Tibial artery (tissue), 4 donors: ENCODE measurements at places on chromosomes 5 and 9.

DNA sequence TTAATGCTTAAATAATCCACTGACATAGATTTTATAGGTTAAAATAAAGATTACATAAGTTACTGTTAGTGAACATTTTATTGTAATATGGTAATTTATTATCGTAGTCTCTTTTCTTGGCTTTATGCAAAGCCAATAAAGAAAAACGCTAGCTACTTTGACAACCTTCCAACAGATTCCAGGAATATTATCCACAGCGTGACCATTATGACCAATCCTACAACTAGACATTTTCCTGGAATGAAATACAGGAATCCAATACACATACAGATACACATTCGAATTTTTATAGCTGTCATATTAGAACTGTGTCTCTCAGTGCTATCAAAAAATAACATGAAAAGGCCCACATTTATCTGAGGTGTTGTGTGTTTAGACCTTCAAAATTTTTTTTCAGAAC lies 13.1 kb downstream of the RPS23 start:
- no peak for DNase-seq

DNA sequence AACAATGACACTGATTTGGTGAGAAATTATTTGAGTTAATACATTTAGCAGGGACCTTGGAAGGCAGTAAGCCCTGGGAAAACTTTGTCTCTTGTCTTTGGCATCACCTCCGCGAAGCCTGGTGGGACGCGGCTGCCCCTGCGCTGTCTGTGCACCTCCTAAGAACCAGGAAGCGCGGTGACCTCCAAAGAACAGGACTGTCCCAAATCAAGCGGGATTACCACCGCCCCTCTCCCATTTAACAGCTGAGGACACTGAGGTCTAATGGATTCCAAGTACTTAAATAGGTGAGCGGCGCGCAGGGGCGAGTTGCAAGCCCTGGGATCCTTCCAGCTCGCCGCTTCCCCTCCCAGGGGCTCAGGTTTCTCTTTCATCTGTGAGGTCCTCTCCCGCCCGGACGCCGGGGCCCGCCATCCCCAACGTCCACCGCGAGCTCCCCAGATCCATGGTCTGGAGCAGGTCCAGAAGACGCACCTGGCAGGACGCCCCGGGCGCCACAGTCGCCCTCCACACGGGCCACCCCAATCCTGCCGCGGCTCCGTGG lies 432 bp downstream of the STARD4 start:
- peak; percentile 70 for DNase-seq

- no peak for DNase-seq
These were observed 40.9 kb downstream of the SVEP1 start for GRCh38 chr9:110538647-110539041.

GRCh38 chr5:76402886-76403765 lies at the start of gene IQGAP2:
Gene IQGAP2, plus strand, starts transcription at chr5:76403285. Its CDS starts 261 bp downstream, at chr5:76403546.
- DNase-seq, result peak; percentile 77

- no peak for DNase-seq
These were observed 39.4 kb downstream of the HOMER1 start for GRCh38 chr5:79474367-79475151.

DNA sequence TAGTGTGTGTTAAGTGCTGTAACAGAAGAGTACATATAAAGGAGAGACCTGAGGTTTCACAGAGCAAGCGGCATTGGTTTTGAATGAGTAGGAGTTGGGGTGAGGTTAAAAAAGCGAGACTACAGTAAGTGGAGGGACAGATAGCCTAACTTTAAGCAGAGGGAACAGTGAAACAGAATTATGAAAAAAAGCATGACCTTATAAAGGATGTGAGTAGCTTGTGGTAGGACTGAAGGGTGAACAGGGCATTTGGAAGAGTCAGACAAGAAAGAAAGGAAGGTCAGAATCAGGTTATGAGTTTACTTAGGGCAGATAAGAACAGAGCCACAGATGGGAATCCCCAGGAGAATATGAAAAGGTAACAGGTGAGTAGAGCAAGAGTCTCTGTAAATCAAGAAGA lies 22.5 kb downstream of the MSANTD3 start:
- DNase-seq, result no peak

- no peak for DNase-seq
These were observed 1.9 kb downstream of the NOP16 start for GRCh38 chr5:176386491-176386890.

- DNase-seq, result no peak
These were observed 18.6 kb downstream of the MED10 start for GRCh38 chr5:6359555-6360322.

GRCh38 chr5:179880848-179881590 lies 22.4 kb upstream of the MRNIP start:
- no peak for DNase-seq

DNA sequence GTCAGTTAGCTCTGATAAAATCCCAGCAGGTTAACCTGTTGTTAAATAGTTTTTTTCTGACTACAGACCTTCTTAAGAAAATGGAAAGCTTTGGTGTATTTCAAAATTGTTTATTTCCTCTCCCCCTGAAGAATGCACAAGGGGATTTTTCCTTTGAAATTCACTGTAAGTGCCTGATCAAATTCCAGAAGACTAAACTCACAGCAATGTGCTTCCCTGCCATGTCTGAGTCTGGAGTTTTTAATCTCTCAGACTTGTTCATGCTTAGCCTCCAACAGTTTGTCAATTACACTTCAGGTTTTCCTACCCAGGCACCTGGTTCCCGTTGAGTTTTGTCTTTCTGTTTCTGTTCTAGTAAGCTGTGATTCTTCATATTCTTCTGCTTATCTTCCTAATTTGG lies 961.6 kb upstream of the CDH18 start:
- DNase-seq, result no peak

DNA sequence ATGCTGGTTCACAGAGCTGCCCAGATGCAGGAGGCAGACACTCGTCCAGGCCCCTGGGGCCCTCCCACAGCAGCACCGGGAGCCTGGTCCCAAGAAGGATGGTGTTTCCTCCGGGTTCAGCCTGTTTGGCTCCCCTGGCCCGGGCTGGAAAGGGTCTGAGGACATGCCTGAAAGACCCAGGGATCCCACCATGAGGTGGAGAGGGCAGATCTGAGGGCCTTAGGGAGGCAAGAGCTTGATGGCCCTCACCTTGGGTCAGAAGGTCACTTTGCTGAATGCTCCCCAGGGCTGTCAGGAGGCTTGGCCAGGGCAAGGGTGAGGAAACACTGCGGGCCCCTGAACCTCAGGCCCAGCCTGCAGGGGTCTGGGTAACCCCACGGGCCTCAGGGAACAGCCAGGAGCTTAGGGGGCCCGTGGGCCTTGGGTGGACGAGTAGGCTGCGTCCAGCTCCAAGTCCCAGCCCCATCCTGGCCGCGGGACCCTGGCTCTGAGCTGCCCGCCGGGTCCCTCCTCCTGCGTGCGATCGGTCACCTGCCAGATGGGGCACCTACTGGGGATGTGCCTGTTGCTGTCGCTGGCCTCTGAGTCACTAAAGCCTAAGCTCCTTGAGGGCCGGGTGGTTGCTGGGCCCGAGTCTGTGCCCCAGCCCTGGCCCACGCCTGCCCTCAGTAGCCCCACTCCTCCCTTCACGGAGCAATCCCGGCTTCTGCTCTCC lies 106.2 kb downstream of the ZNF354C start:
- DNase-seq, result no peak

DNA sequence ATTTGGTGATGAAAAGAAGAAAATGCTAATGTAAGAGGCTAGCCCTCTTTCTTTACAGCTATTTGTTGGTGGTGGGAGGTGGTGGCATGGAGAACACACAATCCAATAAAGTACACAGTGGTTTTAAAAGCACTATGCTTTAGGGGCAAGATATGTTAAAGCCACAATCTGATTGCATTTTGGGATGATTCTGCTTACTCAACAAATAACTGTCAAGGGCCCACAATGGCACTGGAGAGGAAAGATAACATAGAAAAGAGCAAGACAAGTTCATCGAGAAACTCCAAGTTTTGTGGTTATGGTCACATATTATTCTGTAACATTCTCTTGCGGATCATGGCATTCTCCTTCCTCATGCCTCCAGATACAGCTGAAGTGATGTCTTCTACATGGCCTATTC lies 38.8 kb downstream of the OTP start:
- DNase-seq, result no peak

DNA sequence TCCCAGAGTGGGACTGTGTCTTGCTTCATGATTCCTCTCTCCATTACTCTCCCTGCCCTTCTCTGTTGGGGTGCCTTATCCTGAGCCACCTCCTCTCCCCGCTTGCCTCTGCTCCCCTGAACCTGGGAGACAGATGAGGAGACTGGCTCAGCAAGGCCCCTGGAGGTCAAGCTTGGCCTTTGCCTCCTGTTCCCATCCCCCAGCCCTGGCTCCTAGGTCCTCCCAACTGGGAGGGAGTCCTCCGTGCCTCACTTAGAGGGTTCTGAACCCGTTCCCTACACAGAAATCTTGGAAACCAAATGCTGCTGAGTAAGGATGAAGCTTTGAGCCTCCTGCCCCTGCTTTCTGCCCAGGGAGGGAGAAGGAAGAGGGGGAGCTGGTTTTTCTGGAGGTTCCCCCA lies 9.8 kb upstream of the ENDOG start:
- no peak for DNase-seq

GRCh38 chr5:33793836-33794549 lies 97.8 kb downstream of the ADAMTS12 start:
- no peak for DNase-seq

GRCh38 chr5:121681229-121681855 lies 170.3 kb upstream of the FTMT start:
- no peak for DNase-seq

- DNase-seq, result no peak
These were observed 34.5 kb downstream of the UNC5A start for GRCh38 chr5:176844706-176845391.

- no peak for DNase-seq
These were observed 47.6 kb downstream of the ADAMTS6 start for GRCh38 chr5:65434122-65434521.

GRCh38 chr9:35690614-35691333 lies 1.0 kb upstream of the TPM2 start:
- peak; percentile 96 for DNase-seq

GRCh38 chr9:13268469-13268868 lies 11.0 kb downstream of the MPDZ start:
- no peak for DNase-seq

- no peak for DNase-seq
These were observed 64.7 kb downstream of the NR3C1 start for GRCh38 chr5:143338658-143339366.

- DNase-seq, result peak; percentile 16
These were observed 23.4 kb upstream of the SLC6A19 start for GRCh38 chr5:1177826-1178528.

DNA sequence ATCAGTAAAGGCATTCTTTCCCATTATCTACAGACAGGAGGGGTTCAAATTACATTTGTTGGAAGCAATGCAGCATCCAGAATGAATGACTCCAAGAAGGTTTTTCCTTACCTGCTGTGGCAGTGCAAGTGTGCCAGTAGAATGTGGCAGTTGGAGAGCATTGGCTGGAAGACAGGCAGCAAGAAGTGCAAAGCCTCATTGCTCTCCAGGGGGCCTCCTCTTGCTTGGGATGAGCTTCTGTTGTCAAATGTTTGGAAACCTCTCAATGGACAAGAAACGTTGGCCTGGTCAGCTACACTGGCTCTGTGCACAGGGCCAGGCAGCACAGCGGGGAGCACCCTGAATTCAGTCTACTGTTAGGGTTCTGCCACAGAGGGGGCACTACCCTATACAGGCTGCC lies 226.6 kb downstream of the ADCY2 start:
- no peak for DNase-seq

- no peak for DNase-seq
These were observed 5.4 kb upstream of the ANXA1 start for GRCh38 chr9:73146111-73146815.

DNA sequence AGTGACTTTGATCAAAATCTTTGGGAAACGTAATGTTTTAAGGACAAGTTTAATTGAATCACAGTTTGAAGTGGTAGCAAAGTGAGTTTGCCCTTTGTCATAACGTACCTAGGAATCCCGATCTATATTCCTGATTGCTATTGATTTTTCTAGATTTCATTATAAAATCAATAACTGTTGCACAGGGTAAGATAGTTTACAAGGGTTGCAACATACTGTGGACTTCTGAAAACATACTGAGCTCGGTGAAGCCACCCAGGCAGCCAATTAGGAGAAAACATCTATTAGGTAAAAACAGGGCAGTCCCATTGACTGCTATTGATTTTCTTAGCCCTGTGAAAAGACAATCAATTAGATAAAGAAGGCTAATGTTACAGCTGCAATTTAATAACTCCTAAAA lies 659.9 kb downstream of the ISL1 start:
- no peak for DNase-seq

DNA sequence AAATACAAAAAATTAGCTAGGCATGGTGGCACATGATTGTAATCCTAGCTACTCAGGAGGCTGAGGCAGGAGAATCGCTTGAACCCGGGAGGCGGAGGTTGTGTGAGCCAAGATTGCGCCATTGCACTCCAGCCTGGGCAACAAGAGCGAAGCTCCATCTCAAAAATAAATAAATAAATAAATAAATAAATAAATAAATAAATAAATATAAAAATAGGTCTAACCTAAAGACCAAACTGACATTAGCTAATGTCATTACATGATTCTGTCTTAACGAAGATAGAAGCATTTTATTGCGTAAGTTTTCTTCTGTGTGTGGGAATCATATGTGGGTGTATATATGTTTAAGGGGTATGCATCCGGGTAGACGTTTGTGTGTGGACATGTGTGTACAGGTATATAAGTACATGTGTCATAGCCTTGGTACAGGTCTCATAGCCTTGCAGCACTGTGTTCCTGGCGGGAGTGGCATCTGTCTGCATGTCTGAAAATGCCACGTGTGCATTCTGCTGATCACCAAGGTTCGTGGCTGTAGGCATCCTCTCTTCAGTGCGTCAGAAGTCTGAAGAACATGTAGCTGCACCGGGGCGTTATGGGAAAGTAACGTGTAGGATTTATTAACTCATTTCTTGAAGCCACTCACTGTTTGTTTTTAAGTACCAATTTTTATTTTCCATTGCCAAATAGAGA lies 298.1 kb downstream of the NR3C1 start:
- DNase-seq, result no peak

DNA sequence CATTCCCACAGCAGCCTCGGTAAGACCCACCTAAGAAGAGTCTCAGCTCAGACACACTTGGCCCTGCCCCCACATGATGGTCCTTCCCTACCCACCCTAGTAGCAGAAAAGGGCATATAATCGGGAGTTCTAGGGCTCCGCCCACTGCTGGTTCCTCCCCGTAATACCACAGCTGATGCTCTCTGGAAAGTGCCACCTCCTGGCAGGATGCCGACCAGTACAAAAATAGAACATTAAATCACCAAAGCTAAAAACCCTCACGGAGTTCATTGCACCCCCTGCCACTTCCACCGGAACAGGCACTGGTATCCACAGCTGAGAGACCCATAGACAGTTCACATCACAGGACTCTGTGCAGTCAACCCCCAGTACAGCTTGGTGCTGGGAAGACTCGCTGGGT lies 271.3 kb downstream of the KIAA0825 start:
- no peak for DNase-seq
